ENCODE measurements at places on chromosomes 16 and 17.
A peak's percentile ranks its signal among the peaks of the same experiment; 100 is the strongest.

DNA sequence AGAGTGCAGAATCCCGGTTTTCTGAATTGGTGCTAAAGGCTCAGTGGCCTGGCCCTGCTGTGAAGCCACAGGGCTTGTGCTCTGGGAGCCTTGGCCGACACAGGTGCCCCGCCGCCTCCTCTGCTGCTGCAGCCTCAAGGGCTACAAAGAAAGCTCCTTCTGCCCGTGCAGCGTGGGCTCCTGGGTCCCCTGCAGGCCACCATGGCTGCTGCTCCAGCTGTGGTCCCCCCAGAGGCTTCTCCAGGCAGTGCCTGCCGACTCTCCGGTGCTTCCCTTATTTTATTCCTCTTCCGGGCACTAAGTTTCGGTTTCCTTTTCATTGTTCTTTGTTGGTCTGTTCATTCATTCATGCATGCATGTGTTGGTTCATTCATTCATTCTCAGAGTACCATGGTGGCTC, 53.1 kb downstream of the CMIP start:
- DNase-seq = no peak

DNA sequence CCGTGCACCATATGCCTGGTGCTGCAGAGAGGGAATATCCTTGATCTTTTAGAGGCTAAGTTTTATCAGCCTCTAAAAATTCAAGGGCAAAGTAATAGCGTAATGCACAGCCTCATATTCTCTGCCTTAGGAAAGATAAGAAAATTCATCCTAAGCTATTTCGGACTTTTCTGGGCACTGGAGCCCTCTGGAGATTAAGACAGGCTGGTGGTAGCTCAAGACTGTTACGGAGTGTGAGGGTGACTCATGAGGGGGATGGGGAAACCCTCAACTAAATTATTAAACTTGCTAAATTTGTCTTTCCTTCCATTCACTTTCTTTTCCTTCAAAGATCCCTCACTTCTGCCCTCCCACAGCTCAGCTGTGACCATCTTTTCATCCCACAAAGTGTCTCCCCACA, 73.3 kb downstream of the RPH3AL start:
- DNase-seq = no peak

GRCh38 chr16:4846901-4847773, at the start of the genes GLYR1 and UBN1:
TSS of gene GLYR1 (minus strand) at chr16:4847288. CDS start at chr16:4847265, 23 bp downstream.
TSS of gene UBN1 (plus strand) at chr16:4847481. CDS start at chr16:4852918, 5,437 bp downstream.
- peak; percentile 69 for DNase-seq

DNA sequence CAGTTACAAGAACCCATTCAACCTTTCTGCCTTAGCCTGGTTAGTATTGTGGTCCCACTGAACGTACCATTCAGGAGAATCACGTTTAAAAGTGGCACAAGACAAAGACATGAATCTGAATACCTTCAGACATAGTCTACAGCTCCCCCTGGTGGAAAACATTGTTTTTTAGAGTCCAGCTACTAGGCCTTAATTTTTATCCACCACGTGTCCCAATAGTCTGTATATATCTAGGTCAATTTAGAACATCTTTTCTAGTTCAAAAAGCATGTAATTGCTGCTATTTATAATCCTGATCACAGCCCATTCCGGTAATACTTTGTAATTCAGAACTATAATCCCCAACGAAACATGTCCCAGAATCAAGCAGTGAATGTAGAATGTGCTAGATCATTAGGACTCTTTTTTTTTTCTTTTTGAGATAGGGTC, 13.7 kb upstream of the GUCY2D start:
- peak; percentile 34 for DNase-seq

- no peak for DNase-seq
These were observed 157.7 kb upstream of the CDH11 start for GRCh38 chr16:65279576-65279975.

DNA sequence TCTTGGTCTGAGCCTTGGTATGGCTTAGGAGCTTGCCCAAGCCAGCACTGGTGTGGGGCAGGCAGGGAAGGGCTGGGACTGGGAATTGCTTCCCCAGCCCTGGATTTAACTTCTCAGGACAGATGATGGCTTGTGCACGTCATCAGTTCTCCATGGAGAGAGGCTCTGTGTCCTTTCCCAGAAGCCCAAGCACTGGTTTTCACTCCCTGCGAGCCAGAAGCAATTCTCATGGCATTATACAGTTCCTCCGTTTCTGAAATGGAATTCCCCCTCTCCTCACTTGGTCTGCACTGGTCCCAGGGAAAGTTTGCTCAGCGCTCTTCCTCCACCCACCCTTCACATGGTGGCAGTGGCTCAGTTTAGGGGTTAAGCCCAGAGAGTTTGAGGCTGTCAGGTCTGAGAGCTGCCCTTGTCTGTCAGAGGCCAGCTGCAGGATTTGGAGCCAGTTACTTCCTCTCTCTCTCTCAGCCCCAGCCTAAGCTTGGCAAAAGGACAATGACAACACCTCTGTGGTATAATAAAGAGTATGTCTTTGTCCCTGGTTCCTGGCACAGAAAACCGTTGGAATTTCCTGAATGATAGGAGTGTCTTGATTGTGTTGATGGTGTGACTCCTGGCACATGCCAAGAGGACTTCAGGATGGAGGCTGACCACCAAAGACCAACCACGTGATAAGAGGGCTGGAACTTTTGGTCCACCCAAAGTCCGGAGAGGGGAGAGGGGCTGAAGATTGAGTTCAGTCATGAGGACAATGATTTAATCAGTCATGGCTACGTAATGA, 219.6 kb upstream of the TNRC6C start:
- no peak for DNase-seq

- no peak for DNase-seq
These were observed 9.9 kb upstream of the NUDT16L1 start for GRCh38 chr16:4683255-4684057.

- DNase-seq = no peak
These were observed 104.3 kb upstream of the NUDT7 start for GRCh38 chr16:77617996-77618395.

- DNase-seq = no peak
These were observed 2.7 kb downstream of the KRT36 start for GRCh38 chr17:41486809-41487530.

GRCh38 chr17:56777859-56778258, 55.9 kb downstream of the C17orf67 start:
- DNase-seq = no peak

GRCh38 chr17:40457964-40458791, 14.9 kb downstream of the IGFBP4 start:
- peak; percentile 75 for DNase-seq

DNA sequence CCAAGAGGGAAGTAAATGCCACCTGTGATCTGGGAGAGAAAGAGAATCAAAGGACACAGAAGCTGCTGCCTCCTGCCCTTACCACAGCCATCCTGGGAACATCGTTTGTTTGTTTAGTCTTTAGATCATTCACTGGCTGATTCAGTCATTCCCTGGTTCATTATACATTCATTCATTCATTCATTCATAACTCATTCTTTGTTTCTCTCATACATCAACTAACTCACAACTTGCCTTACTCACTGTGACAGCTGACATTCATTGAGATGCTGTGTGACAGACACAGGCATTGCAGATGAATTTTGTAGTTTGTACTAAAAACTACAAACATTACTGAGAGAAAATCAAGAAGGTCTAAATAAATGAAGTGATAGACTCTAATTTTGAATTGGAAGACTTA, 291.0 kb upstream of the TNRC6C start:
- no peak for DNase-seq

DNA sequence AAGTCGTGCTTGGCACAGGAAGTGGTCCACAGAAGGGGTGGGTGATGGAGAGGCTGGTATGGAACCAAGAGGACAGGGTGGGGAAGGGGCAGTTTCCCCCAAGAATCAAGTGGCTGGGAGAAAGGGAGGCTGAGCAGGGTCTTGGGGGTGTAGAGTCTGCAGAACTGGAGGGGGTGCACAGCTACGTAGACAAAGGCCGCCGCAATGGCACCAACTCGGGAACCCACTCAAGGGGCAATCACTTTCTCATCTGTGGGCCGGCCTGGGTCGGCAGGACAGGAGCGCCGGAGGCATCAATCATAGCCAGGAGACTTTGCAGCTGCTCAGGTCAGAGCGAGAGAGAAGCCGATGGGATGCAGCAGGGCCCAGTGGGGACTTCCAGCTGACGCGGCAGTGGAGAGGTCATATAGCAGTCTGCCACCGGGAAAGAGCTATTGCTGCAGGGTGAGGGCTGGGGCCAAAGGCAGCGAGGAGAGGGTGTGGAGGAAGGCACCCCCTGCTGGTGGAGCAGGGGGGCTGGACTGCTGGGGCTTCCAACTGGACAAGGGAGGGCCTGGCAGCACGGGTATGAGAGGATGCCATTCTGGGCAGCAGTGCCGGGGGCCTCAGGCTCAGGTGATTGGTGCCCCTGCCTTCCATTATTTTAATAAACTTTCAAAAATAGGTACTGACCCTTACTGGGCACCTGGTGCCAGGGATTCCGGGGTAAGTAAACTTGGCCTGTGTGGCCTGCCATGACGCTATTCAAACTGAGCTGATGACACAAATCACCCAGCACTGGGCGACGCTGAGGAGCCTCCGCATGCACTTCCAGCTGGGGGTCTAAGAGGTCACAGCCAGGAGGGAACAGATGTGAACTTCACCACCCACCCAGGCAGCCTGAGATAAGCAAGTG, 52.5 kb upstream of the MTSS2 start:
- peak; percentile 55 for DNase-seq

GRCh38 chr17:28038802-28039201, 3.7 kb upstream of the NLK start:
- no peak for DNase-seq

GRCh38 chr16:59881376-59881775, 1147.3 kb upstream of the GOT2 start:
- DNase-seq = no peak
